ENCODE measurements at places on chromosomes 6 and 20.

- DNase-seq: no peak
These were observed 45.0 kb upstream of the TRIM26 start for GRCh38 chr6:30258204-30258603.

DNA sequence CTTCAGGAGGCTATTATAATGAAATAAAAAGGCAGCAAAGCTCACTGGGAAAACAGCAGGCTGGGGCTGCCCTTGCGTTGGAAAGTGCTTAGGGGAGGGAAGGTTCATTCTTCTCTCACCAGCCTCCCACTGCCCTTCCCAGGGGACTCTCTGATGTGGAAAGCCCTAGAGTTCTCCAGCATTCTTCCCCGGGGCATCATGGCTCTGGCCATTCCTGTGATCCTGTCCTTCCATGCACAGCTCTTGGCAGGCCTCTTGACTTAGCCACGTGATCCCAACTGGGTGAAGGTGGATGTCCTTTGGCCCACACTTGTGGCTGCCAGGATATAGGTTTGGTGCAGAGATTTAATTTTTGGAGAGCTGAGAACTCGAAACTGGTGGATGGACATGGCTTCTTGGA is 58.0 kb upstream of the ZNF831 start:
- no peak for DNase-seq

- DNase-seq: no peak
These were observed 167.4 kb downstream of the QRSL1 start for GRCh38 chr6:106796781-106797180.

DNA sequence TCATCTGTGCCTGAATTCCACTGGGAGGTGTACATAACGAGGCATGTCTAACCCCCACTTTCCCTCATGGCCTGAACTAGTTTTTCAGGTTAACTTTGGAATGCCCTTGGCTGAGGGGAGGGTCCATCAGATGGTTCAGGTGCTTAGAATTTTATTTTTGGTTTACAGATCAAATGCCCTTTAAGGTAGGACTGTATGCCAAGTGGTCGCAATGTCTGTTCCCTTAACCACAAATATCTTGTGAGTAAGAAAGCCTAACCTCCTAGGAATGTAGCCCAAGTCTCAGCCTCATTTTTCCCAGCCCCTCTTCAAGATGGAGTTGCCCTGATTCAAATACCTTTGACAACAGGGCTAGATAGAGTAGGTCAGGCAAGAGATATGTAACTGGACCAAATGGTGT is 78.4 kb downstream of the RNASET2 start:
- DNase-seq: no peak

DNA sequence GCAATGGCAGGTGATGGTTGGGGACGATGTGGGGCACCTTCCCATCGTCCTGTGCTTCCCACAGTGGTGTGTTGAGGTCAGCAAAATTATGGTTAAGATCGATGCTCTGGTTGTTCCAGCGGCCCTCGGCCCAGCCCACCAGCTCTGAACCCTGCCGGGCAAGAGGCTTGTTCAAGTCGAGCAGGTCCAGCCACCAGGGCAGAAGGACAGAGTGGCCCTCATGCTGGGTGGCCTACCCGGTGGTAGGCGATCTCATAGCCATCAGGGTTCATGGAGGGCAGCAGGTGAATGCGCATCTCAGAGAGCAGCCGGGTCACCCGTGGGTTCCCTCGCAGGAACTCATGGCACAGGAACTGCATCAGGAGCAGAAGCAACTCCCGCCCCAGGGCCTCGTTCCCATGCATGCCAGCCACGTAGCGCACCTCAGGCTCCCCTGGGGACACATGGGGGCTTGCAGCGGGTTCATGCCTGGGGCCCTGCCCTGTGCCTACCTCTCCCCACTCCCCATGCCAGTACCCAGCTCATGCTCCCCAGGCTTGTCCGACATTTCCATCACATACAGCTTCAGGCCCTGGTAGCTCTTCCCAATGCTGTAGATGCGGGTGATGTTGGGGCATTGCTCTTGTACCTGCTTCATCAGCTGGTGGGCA is 4.3 kb downstream of the CPXM1 start:
- no peak for DNase-seq

GRCh38 chr6:110944681-110945151 is 13.8 kb upstream of the GTF3C6 start:
- DNase-seq: peak; percentile 90

DNA sequence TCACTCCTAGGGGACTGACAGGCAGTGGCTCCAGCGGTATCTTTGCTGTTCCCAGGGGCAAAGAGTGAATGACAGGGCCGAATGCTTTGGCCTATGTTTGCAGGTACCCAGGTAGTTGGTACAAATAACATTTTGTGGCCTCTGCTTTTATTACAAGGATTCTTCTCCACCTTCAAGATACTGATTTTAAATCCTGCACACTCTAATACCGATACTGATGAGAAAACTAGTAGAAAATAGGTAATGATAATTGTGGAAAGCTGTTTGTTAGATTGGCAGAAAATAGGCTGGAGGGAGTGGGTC is 772 bp downstream of the HINT3 start:
- no peak for DNase-seq

- DNase-seq: no peak
These were observed 8.4 kb downstream of the STXBP5 start for GRCh38 chr6:147212622-147213021.

DNA sequence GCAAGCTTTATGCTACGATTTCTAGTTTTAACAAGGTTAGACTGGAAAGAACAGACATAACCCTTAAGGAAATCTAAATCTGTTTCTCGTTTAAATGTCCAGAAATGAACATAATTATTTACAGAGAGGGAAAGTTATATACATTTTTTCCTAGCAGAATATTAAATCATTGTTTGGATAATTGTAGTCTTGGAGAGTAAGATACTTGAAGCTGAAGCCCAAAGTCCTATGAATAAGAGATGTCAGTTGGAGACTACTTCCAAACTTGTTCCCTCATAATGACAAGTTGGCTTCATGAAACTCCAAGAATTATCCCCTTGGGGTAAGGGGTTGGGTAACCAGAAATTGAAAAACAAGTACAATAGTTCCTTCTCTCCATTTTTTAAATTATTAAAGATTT is 911.1 kb upstream of the MAN1A1 start:
- no peak for DNase-seq

DNA sequence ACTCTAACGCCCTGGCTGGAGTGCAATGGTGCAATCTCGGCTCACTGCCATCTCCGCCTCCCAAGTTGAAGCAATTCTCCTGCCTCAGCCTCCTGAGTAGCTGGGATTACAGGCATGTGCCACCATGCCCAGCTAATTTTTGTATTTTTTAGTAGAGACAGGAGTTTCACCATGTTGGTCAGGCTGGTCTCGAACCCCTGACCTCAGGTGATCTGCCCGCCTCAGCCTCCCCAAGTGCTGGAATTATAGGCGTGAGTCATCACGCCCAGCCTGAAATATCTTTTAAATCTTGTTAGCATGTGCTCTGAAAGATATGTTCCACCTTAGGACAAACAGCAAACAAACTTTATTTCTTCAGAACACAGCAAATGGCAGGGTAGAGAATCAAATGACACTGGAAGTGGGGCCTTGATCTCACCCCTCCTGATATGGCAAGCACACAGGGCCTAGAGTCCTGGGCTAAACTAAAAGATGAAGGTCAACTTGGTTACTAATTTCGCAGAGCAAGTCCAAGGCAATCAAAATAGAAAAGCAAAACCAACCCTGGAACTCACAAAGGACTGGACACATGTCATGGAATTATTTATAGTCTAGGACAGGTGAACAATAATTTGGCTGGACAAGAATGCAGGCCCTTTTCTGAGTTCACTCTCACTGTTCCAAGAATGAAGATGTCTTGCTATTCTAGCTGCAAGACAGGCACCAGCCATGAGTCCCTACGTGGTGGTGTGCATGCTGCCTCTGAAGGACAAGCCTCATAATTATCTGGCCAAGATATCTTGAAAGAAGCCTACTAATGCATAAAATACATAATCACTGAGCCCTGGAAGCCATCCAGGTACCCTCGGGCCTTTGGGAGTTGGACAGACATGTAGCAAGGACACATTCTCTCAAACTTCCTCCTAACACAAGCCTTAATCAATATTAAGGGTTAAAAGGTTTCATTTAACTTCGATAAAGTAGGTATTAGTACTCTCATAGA is 35.6 kb downstream of the B4GALT5 start:
- no peak for DNase-seq

- no peak for DNase-seq
These were observed 204.6 kb downstream of the NKAIN2 start for GRCh38 chr6:124008000-124008987.

GRCh38 chr20:23282546-23282945 is 68.0 kb upstream of the NXT1 start:
- DNase-seq: no peak

GRCh38 chr20:50561379-50562078 is 51.3 kb downstream of the PTPN1 start:
- DNase-seq: peak; percentile 96

GRCh38 chr6:75611702-75612375 is 10.2 kb downstream of the SENP6 start:
- no peak for DNase-seq

- no peak for DNase-seq
These were observed 11.3 kb upstream of the MAPRE1 start for GRCh38 chr20:32808438-32808837.

Measured in HCEC 1CT (cell line).